ENCODE measurements at places on chromosomes 1 and 21.

DNA sequence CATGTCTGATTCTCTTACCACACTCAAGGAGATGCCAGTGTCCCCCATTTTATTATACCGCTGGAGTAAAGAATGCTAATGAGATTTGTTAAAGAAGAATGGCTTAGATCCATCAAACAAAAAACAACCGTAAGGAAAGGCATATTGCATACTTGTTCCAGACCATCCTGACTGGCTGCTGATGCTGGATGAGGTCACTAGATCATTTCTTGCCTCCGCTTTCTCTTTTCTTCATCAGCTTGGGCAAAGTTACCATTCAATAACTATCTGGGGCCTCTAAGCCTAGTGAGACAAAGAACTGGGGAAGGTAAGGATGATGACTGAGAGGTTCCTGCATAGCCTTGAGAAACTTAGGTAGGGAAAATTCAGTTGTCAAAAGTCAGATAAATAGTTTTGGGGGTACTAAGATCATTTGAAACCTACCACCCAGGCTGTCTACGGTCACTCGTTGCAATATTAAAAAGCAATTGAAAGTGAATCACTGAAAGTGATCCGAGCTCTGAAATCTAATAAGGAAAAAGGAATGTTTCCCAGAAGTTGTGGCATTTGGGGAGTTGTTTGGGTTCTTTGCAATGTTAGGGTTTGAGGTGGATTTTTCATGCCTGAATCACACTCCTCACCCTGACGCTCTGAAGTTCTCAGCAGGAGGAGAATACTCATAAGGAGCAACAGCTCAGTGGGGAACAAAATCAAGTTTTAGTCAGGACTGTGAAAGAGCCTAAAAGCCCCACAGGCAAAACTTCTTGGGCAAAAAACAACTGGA, 176.8 kb downstream of the HHIPL2 start:
- DNase-seq = no peak

- no peak for DNase-seq
Observed at GRCh38 chr1:37258068-37258467, 216.3 kb upstream of the ZC3H12A start.

- DNase-seq = no peak
Observed at GRCh38 chr1:196056966-196057365, 551.3 kb downstream of the KCNT2 start.

DNA sequence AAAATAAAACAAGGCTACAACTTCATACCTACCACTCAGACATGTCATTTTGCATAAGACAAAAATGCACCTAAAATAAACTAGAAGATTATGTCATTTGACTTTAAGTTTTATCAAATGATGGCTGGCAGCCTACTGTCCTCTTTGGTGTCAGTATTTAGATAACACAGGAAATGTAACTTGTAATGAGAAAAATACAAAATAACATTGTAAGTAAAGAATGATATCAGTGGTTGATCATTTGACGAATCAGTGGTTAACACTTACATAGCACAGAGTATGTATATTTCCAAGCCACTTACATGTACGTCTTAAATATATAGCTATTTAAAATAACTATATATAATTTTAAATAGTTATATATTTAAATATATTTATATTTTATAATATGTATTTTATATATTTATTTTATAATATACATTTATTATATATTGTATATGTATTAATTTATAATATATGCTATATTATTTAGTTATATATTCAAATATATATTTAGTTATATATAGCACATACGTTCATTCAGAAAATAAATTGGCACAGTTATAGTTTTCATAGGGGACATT, 44.1 kb downstream of the ZNF678 start:
- no peak for DNase-seq

- no peak for DNase-seq
Observed at GRCh38 chr1:234722904-234723720, 113.1 kb upstream of the IRF2BP2 start.

GRCh38 chr1:46801323-46802055, 2.6 kb downstream of the CYP4B1 start:
- DNase-seq = no peak

- DNase-seq = no peak
Observed at GRCh38 chr1:40840526-40841323, 21.4 kb downstream of the CITED4 start.

DNA sequence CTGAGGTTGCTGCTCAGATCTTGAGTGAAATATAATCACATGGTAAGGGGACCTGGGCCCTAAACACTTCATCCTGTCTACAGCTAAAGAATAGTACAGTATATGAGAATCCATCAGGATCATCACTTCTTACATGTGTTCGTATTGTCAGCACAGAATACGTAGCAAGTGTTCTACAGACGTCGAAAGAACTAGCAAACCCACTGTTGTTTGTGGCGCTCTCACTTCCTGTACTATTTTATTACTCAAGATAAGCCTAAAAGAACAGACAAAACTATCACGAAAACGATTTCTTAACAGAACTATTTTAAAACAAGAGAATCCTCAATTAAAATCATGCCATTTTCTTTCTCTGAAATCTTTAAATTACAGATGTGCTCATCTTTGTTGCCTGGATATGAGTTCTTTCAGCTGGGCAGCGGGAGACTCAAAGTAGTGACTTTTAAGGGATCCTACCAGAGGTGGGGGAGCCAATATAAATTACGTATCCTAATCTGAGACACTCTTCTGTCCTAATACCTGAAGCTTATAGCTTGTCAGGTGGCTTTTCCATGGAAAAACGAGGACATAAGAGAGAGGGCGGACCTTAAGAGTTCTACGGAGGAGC, 724 bp downstream of the ST7L start:
- DNase-seq = peak; percentile 45

GRCh38 chr1:205204552-205204951, 7.0 kb downstream of the DSTYK start:
- DNase-seq = no peak

- DNase-seq = no peak
Observed at GRCh38 chr1:21640653-21641052, 28.5 kb downstream of the RAP1GAP start.

DNA sequence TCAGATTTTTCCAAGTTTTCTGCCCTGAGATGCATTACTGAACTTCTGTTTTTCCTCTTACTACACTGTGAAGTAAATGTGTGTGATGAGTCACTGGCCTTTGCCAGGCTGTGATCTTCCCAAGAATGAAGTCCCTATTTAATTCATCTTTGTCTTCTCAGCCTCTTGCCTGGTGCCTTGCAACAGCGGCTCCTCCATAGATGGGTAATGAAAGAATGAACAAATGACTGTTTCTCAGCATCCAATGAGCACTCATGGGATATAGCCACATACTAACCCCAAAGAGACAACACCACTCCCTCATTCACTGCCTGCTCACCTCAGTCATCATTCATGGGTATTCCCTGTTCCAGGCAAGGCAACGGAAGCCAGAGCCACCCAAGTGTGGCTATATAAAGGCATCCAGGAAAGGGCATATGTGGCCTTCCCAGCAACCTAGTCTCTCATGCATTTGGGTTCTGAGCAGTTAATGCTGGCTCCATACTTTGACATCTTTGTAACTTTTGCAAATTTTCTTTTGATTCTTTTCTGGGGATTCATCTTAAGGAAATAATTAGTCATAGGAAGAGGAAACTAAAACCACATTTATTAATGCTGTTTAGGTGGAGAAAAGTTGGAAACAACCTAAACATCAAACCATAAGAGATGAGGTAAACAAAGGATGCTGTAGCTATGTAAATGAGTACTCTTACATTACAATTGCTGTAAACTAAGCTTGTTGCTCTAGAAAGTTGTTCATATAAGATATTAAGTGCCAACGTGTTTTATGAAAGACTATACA, 71.9 kb downstream of the HIVEP3 start:
- no peak for DNase-seq

DNA sequence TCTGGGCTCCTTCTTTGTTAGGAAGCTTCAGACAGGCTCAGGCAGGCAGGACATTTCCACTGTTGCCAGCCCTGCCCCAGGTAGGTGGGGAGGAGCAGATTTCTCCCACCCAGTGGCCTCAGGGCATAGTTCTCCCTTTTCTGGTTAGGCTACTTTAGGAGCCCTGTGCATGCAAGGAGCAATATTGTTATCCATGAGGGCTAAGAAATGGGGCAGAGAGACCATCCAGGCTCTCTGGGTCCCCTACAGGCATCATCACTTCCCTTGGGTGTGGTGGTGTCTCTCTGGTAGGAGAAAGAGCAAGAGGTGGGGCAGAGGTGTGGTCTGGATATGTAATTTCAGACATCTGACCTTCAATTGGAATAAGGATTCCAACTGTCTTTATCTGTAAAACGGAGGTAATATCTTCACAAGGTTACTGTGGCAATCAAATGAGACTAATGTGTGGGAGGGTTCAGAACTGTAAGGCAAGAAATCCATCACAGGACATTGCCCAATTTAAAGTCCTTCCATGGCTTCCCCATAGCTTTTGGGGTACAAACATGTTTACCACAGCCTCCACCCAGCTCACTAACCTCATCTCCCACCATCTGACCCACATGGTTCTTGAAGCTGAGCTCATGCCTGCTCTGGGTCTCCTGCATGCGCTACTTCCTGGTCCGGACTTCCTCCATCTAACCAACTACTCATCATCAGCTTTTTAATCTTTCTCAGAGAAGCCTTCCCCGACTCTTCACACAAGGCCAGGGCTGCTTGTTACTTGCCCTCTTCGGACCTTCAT, 26.1 kb downstream of the PCAT6 start:
- DNase-seq = no peak

- DNase-seq = no peak
Observed at GRCh38 chr1:61472876-61473275, 252.1 kb downstream of the TM2D1 start.

GRCh38 chr1:193416226-193417024, 230.0 kb upstream of the B3GALT2 start:
- no peak for DNase-seq

DNA sequence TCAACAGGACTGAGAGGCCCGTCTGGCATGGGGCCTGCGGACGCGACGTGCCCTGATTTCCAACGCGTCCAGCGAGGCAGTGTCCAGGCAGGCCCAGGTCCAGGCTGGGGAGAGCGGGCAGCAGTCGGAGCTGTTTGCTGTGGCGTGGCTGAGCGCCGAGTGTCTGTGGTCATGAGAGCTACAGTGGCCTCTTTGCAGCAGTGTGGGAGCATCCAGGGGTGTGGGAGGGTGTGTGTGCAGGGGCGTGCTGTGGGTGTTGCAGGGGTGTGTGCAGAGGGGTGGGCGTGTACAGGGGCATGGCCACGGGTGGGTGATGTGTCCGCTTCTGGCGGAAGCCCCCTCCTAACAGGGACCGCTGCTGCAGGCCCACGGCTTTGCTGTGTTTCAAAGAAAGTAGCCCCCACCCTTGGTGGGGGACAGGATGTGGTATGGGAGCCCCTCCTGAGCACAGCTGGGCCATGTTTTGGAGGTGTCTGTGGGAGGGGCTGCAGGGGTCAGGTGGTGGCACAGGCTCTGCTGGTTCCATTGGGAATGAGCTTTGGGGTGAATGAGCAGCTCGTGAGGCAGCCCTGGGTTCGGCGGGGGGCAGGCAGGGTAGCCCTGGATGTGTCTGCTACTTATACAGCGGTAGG, 17.7 kb downstream of the PLCH2 start:
- peak; percentile 23 for DNase-seq

GRCh38 chr1:38819516-38819915, 40.1 kb downstream of the RRAGC start:
- DNase-seq = no peak

GRCh38 chr1:15155888-15156741, 2.6 kb downstream of the TMEM51 start:
- no peak for DNase-seq

- DNase-seq = peak; percentile 68
Observed at GRCh38 chr1:58883037-58883887, 99.4 kb upstream of the JUN start.

DNA sequence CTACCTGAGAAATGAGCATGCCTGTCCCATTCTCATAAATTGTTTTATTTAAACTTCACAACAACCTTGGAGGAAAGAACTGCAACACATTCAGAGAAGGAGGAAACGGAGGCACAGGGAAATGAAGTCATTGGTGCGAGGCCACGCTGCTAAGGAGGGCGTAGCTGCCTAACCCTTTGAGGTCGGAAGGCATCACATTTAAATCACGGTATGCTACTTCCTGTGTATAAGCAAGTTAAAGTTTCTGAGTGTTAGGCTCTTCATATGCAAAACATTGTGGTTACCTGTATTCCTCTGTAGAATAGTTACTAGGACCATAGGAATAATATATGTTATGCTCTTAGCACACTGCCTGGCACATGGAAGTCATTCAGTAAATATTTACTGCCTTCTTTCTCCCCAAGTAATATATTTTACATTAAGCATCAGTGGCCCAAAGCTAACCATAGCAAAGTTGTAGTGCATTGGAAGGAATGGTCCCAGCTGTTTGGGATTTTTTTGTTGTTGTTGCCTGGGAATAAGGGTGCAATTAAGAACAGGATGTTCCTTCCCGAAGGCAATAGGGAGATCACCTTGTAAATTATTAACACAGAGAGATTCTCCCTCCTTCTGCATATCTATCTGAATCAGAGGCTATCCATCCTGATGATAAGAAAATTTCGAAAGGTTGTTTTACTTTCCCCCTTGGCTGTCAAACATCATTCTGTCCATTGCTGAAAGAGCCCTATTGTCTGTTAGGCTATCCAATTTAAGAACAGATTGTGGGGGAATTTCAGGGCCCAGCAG, 192.2 kb upstream of the C8B start:
- DNase-seq = no peak

GRCh38 chr1:157519451-157519850, 32.9 kb downstream of the FCRL5 start:
- no peak for DNase-seq

DNA sequence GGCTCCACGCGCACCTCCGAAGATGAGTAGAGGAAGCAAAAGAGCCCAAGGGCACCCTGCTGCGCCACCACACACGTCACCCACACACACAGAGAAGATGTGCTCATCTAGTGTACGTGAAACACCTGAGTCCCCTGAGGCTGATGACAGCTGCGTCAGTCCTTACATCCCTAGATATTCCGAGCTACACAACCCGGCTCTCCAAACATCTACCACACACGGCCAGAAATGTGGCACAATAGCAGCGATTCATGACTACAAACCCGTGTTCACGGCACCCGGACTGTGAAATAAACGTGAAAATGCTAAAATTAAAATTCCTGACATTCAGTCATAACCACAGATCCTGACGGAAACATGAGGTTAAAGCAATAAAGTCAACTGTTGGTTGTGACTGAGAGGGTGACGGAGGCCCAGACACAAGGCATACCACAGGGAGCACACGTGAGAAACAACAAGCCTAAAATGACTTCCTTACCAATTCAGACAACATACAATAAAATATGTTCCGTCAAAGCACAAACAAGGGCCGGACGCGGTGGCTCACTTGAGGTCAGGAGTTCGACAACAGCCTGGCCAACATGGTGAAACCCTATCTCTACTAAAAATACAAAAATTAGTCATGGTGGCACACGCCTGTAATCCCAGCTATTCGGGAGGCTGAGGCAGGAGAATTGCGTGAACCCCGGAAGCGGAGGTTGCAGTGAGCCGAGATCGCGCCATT, 7.3 kb downstream of the SSU72 start:
- DNase-seq = no peak

DNA sequence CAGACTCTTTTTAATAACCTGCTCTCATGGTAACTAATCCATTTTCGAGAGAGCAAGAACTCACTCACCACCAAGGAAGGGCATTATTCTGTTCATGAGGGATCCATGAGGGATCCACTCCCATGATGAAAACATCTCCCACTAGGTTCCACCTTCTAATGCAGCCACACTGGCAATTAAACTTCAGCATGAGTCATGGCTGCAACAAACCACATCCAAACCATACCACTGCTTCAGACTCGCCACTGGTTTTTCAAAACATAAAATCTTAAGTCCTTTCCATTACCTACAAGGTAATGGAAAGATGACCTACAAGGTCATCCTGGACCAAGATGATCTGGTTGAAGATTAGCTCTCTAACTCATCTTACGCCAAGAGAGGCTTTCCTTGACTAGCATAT, 405.1 kb downstream of the VAV3 start:
- DNase-seq = no peak

GRCh38 chr21:42250422-42251403, 31.8 kb downstream of the ABCG1 start:
- no peak for DNase-seq
